Nucleus accumbens (tissue), 56 donors: ENCODE measurements at places on chromosomes 5 and 9.

GRCh38 chr9:9556865-9557803 is 1055.7 kb downstream of the PTPRD start:
- no peak for DNase-seq

- DNase-seq = no peak
Observed at GRCh38 chr5:108379722-108380530, 2.0 kb downstream of the FBXL17 start.

GRCh38 chr5:72093217-72093616 is 14.1 kb upstream of the MAP1B start:
- no peak for DNase-seq

GRCh38 chr5:120632430-120632829 is 168.3 kb downstream of the PRR16 start:
- no peak for DNase-seq

DNA sequence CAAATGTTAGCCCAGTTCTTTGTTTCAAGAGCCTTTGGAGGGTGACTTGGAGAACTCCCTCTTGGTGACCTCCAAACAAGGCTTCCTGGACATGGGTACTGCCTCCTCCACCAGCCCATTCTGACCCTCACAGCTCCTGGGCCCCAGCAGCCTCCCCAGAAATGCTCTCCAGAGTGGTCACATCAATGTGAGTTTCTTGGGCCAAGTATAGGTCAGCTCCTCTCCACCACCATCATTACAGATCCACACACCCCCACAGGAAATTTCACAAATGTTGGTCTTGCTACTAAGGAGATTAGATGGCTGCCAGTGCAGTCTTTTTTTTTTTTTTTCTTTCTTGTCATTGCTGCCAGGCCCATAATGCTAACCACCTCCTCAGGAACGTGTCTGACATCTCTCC is 410.7 kb downstream of the DTWD2 start:
- DNase-seq = no peak

DNA sequence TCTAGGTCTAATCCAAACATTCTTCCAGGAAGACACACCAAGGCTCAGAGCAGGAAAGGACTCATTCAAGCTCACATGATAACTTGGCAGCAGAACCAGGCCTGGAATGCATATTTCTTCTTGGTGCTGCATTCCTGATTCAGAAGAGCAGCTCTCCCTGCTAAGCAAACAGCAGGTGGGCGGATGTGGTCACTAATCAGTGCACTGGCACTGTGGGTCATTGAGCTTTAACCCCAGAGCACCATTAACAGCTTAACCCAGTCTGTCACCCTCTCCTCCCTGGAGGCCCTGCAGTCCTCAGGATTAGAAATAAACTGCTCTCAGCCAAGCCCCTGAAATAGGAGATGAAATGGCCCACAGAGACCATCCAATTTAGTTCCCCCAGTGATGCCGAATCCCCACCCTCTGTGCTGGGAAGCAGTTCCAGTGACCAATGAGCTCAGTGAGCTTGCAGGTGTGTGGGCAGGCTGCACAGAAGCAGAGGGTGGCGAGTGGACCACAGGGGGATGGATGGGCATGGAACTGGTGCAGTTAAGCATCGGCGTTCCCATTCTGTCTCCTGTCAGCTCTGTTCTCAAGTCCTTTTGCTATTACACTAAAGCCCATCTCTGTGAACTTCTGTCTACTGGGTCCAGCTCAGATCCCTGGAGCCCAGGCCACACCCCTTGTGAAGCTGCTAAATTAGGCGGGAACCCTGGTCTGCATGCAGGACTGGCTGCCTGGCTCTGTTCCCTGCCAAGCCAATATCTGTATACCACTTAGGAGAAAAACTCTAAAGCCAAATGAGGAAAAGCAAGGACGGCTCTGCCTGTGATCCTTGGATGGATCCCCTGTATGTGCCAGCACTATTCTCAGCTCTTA is 16.6 kb upstream of the MEGF9 start:
- no peak for DNase-seq

DNA sequence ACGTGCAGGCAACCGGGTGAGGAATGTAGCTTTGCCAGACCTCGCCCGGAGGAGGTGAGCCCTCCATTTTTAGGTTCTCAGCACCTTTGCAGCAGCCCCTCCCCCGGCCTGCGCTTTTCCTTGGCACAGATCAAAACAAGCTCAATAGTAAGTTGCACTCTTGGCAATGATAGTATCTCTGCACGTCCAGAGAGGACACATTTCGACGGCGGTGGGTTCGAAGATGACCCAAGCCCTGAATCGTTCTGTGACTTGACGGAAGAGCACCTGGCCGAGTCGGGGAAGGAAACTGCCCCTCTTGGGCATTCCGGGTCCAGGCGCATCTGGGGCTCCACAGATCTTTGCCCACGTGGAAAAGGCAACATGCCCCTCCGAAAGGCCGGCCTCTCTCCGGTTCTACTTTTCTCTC is 904 bp downstream of the GDNF start:
- DNase-seq = no peak

- DNase-seq = no peak
Observed at GRCh38 chr5:11596185-11596584, 308.1 kb downstream of the CTNND2 start.

DNA sequence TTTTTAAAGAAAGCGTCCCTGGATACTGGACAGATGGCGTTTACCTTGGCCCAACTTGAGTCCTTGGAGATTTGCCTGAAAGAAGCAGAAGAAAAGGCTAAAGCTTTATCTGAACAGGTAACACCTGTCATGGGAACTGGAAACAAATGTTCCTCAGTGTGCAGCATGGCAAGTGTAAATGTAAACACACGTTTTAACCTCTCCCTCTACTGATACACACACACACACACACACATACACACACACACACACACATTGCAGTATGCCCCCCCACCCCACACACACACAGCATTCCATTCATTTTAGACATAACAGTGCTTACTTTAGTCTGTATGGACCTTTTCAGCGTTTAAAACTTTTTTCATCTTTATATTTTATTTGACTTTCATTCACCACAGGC is 51.1 kb downstream of the CCDC192 start:
- no peak for DNase-seq

GRCh38 chr9:125771037-125771436 is 23.9 kb downstream of the PBX3 start:
- DNase-seq = no peak

GRCh38 chr9:72960446-72960845 is 7.6 kb upstream of the ALDH1A1 start:
- DNase-seq = no peak

DNA sequence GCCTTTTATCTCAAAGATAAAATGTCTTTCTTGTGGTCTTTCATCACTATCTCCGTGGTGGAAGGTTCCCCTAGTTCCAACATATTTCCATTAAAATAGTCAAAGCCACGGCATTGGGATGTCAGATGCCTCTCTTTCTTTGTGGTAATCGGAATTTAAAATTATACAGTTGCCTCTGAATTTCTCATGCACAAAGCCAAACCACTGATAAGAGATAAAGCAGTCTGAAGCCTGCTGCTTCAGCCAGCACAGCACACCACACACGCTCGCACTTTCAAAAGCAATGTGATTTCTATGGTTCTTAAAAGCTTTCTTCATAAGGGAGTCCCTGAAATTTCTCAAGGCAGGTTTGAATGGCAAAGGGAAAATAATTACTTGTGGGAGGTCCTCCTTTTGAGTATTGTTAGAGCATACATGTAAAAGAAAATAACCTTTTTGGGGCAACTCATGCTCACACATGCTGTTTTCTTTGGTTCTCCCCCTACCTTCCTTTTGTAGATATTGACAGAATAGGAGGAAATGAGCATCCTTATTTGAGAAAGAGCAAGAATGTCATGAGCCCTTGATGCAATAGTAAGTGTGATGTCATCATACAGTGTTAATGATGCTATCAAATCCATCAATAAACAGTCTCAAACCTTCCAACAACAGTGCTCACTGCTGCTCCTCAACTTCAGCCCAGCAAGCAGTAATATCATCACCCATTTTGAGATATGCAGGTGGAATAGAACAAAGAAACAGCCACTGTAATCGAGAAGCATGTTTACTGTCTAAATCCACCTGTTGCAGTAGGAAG is 85.7 kb upstream of the PPP1R2B start:
- no peak for DNase-seq

DNA sequence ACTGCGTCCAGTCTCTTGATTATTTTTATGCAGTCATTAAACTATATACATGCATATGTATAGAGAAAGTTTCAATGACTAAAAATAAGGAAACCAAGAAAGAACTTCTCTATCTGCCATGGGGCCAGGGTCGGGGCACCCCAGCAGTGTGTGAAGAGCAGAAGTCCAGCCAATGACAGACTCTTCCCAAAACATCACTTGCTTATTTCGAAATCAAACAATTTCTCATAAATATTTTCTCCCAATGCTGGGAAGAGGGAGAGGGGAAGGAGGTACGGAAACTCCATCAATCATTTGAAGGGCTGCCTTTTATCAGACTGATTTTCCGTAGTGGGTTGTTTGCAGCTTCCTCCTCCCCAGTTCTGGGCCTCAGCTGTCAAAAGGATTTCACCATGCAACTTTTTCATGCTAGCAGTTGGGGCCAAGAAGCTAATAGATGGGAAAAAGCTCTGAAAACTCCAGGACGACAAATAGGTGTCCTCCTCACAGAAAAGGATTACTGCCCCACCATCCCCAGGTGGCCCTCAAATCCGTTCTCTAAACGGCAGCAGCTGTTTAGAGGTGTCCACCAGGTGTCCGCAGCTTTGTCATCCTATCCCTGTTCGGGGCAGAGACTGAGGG is 617 bp upstream of the FPGS start:
- no peak for DNase-seq

DNA sequence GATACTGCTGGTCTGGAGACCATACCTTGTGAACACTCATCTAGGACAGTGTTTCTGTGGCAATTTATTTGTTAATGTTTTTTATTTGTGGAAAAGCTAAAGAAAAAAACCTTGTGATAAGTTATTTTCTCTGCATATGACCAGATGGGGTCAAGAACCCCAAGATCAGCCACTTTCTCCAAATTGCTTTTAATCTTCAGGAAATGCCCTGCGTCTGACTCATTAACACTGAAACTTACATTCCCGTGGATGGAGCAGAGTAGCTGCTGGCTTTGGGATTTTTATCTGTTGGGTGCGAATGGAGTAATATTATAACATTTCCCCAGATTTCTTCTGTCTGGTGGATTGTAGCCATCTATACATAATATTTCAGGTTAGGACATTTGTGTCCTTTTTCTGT is 444.5 kb downstream of the SH3GL2 start:
- no peak for DNase-seq
